ENCODE measurements at places on chromosomes 13 and 19.

DNA sequence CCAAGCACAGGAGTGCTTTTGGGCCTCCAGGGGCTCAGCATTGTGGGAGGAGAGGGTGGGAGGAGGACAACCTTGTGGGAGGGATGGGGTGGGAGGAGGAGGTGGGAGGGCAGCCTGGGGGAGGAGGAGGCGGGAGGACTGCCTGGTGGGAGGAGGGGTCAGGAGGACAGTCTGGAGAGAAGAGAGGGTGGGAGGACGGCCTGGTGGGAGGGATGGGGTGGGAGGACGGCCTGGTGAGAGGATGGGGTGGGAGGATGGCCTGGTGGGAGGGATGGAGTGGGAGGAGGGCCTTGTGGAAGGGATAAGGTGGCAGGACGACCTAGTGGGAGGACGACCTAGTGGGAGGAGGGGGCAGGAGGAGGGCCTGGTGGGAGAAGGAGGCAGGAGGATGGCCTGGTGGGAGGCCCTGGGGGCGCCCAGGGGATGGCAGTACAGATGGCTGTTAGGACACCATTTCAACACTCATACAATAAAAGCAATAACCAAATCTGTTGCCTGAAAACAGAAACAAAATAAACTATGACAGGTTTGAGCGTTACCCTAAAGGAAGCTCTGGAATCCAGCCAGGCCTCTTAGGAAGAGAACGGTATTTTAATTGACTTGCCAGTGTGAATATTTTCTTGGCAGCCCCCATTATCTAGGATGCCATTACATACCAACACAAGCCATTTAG is 63.7 kb downstream of the CRYL1 start:
- no peak for DNase-seq

DNA sequence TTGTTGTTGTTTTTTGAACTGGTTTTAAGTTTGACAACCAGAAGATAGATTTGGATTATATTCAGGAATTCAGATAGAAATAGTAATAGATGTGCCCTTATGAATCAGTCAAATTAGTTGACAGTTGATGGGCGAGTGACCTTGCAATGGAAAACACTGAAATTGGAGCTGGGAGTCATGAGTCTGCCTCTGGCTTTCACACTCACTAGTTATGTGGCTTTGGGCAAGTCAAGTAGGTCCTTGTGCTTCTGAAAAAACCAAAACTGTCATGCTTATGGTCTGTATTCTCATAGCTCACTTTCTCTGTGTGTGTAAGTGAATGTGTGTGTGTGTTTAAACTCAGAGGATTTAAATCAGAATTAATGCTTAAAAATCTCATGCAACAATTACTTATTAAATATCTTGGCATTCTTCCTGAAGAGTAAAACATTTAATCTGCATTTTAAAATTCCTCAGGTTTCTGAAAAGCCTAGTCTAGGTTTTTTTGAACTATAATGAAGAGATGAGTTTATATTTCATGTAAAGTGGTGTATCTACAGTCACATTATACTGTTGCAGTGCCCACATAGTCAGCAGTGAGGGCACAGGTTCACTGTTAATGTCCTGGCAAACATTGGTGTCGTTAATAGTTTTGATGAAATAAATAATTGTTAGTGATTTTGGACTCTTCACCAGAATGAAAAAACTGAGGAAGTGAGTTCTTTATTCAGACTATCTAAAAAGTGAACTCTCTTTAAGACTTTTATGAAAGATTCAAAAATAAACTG is 32.5 kb downstream of the UCHL3 start:
- no peak for DNase-seq

DNA sequence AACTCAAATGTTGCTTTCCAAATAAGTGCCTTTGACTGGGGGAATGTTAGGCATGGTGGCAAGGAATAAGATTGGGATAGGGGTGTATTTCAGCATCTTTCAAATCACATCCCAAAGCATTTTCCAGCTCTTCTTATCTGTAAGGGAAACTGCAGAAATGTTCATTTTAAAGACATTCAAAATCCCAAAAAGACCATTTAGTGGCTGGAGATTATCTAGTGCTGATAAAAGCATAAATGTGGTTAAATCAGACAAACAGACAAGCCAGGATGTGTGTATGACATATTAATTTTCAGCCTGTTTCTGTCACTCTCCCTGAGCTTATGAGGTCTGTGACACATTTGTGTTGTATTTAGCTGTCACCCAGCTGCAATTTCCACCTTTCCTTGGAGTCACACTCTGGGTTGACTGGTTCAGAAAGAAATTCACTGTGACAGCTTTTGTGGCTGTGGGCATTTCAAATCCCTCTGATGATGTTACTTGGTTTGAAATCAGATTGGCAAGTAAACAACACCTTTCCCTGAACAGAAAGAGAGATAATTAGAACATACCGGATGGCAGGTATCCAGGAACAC is 69.7 kb upstream of the SIAH3 start:
- DNase-seq = no peak

- peak; percentile 25 for DNase-seq
Observed at GRCh38 chr13:50801087-50801931, 42.2 kb downstream of the DLEU7 start.

- no peak for DNase-seq
Observed at GRCh38 chr19:15196360-15197005, 4.3 kb downstream of the NOTCH3 start.

- no peak for DNase-seq
Observed at GRCh38 chr19:41064974-41065569, 23.2 kb upstream of the CYP2A13 start.

- no peak for DNase-seq
Observed at GRCh38 chr13:21034603-21035191, 26.7 kb downstream of the LATS2 start.

- DNase-seq = no peak
Observed at GRCh38 chr19:41708481-41708880, at the start of gene CEACAM5. Gene CEACAM5, plus strand, starts transcription at chr19:41708626. Its CDS starts 106 bp downstream, at chr19:41708732.

- peak; percentile 58 for DNase-seq
Observed at GRCh38 chr19:695352-695949, at the start of gene PRSS57. Gene PRSS57, minus strand, starts transcription at chr19:695452. Its CDS starts 22 bp downstream, at chr19:695430.

- no peak for DNase-seq
Observed at GRCh38 chr19:44755219-44755618, 6.7 kb downstream of the BCL3 start.

DNA sequence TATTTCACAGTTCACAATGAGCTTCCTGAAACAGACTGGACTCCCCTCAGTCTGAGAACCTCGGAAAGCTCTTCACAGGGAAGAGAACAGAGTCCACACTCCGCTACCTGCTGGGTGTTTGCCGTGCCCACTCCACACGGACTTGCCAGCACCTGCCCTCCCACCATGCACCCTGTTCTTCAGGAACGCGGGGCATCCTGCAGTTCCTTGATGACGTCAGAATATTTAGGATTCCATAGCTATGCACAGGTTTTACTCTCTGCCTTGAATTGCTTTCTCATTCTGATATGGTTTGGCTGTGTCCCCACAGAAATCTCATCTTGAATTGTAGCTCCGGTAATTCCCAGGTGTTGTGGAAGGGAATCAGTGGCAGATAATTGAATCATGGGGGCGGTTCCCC is 74.4 kb upstream of the FARP1 start:
- no peak for DNase-seq

- no peak for DNase-seq
Observed at GRCh38 chr13:49584771-49585182, 581 bp downstream of the RCBTB1 start.

GRCh38 chr19:53847555-53847954 is 20.1 kb upstream of the MYADM start:
- DNase-seq = no peak

- DNase-seq = no peak
Observed at GRCh38 chr19:44942067-44942571, at the start of gene APOC4. Gene APOC4, plus strand, starts transcription at chr19:44942237. Its CDS starts 41 bp downstream, at chr19:44942278.

DNA sequence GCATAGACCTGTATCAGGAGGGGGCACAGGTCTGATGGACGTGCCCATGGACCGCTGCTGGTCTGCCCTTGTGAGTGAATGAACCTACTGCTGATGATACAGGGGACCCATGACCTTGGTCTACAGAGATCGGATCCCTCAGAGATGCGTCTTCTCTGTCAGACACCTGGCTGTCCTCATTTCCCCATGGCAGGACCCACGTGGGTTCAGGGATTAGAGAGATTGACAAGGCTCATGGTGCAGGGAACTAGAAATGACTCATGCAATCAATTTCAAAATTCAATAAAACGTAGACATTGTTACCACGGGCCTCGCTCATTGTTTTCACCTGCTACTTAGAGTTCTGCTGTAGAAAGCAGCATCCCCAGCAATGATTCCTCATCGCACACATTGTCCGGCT is 962 bp upstream of the TPRX1 start:
- DNase-seq = no peak

GRCh38 chr19:4206818-4207484 is 22.4 kb upstream of the EBI3 start:
- no peak for DNase-seq

DNA sequence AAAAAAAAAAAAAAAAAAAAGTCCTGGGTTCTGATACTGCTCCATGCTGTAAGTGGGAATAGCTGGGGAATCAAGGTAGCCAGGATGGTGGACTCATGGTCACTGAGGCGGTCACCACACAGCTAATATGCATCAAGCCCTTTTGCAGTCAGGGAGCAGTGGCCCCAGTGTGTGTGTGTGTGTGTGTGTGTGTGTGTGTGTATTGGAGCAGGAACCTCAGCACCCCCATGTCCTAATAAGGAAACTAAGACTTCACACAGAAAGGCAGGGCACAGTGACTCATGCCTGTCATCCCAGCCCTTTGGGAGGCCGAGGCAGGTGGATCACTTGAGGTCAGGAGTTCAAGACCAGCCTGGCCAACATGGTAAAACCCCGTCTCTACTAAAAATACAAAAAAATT is 12.0 kb downstream of the B3GNT3 start:
- no peak for DNase-seq

DNA sequence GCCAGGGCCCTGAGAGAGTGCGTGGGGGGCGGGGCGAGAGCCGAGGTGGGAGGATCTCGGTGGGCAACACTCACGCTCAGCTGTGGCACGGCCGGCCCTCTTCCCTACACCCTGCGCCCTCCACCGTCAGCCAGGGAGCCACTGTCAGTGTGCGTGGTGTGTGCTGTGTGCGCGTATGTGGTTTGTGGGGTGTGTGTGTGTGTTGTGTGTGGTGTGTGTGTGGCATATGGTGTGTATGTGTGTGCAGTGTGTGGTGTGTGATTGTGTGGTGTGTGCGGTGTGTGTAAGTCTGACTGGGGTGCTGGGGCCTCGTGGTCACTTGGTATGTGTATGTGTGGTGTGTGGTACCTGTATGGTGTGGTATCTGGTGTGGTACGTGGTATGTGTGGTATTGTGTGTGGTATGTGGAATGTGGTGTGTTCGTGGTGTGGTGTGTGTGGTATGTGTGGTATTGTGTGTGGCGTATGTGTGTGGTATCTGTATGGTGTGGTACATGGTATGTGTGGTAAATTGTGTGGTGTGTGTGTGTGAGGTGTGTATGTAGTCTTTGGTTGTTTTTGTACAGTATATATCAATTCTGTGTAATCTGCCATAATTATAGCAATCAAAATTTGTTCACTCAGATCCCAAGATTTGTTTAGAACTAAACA is 5.1 kb downstream of the GRK1 start:
- no peak for DNase-seq

GRCh38 chr19:38079926-38080380 is 144.1 kb downstream of the DPF1 start:
- no peak for DNase-seq

- no peak for DNase-seq
Observed at GRCh38 chr13:104461049-104461448, 1394.8 kb upstream of the SLC10A2 start.

DNA sequence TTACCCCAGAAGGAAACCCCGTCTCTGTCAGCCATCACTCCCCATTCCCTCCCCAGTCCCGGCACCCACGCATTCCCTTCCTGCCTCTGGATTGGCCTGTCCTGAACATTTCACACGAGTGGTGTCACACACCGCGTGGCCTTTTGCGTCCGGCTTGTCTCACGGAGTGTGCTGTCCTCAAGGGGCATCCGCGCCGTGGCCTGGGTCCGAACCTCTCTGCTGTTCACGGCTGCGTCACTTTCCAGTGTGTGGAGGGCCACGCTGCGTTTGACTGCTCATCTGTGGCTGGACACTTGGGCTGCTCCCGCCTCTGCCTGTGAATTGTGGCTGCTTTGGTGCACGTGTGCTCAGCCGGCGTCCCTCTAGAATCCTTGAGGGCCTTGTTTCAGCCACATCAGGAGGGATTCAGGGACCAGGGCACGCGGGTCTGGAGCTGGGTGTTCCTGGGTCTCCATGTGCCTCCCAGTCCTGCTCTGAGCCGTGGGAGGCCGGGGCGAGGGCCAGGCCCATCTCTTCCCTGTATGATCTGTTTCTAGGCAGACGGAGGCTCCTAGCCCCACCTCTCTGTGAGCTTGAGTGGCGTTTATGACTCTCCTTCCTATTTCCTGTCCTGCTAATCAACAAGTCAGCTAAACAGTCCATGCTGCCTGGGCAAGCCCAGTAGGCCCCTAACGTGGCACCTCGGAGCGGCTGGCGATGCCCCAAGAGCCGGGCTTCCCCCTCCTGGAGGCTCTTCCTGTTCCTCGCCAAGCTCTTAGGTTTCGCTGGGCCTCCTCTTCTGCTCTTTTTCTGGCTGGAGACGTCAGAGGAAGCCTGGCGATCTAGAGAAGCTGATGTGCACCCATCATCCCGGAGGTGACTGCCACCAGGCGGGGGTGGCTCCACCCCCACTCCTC is 8.1 kb downstream of the STK11 start:
- peak; percentile 83 for DNase-seq

GRCh38 chr19:31232180-31232579 is 117.1 kb downstream of the TSHZ3 start:
- DNase-seq = no peak

GRCh38 chr19:52269338-52270261 is at the start of gene ZNF766:
Gene ZNF766, plus strand, starts transcription at chr19:52269587. Its CDS starts 27 bp downstream, at chr19:52269614.
- DNase-seq = peak; percentile 92

DNA sequence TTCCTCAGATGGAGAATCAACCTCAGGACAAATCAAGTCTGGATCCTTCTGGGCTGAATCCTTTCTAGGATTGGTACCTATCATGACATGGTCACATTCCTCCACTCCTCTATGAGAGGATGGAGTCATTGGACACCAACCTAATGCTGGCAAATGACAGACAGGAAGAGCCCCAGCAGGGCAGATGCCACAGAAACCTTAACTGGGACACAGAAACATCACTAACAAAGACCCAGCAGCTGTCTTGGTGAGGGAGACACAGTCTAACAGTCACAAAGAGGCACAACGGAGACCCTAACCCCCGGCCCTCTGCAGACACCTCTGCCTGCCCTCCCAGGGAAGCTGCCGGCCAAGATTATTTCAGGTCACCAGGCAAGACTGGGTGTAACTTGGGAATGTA is 2.1 kb downstream of the ANKRD27 start:
- DNase-seq = no peak

- DNase-seq = no peak
Observed at GRCh38 chr19:48989701-48990291, 3.3 kb downstream of the GYS1 start.
